Subcutaneous preadipocyte (primary cell): ENCODE measurements at places on chromosomes 7 and 10. TPM values are rescaled to one million over a fixed set of nuclear protein-coding genes. Genes with fewer than 3 reads are reported as not detected.

LIPJ gene
- total RNA-seq, result 0.73 TPM in 1 of 2 replicates, not detected in the other

COX19 gene
- total RNA-seq, result 6.2 and 9.8 TPM in 2 replicates

TBXAS1 gene
- 3.3 and 4.0 TPM in 2 replicates for total RNA-seq

AKR1C8 gene
- total RNA-seq, result not detected in 2 replicates

ANKRD1 gene
- 0.20 TPM in 1 of 2 replicates, not detected in the other for total RNA-seq

GSTO2 gene
- 0.73 and 0.98 TPM in 2 replicates for total RNA-seq

TEX36 gene
- not detected in 2 replicates for total RNA-seq

JCAD gene
- 2.7 and 5.5 TPM in 2 replicates for total RNA-seq

SLC26A3 gene
- not detected in 2 replicates for total RNA-seq

ASZ1 gene
- not detected in 2 replicates for total RNA-seq

TMEM236 gene
- under 0.01 TPM in 2 replicates for total RNA-seq

OR2A5 gene
- total RNA-seq, result not detected in 2 replicates

TMEM178B gene
- under 0.01 and 0.73 TPM in 2 replicates for total RNA-seq

PRDX3 gene
- total RNA-seq, result 145 and 149 TPM in 2 replicates

CCDC172 gene
- total RNA-seq, result not detected in 2 replicates

CTAGE15 gene
- total RNA-seq, result not detected in 2 replicates

AQP1 gene
- 1.6 and 11.4 TPM in 2 replicates for total RNA-seq

ZCWPW1 gene
- total RNA-seq, result 0.59 and 1.5 TPM in 2 replicates

ZNF212 gene
- 4.4 and 4.5 TPM in 2 replicates for total RNA-seq

PTPRE gene
- total RNA-seq, result 1.2 and 2.9 TPM in 2 replicates

MOGAT3 gene
- not detected in 2 replicates for total RNA-seq

FAM13C gene
- 0.20 TPM in 1 of 2 replicates, not detected in the other for total RNA-seq

SPACDR gene
- total RNA-seq, result 0.37 and 0.78 TPM in 2 replicates

GALNT11 gene
- total RNA-seq, result 35.2 and 48.9 TPM in 2 replicates

CHST15 gene
- total RNA-seq, result 3.3 and 10.7 TPM in 2 replicates

NKX1-2 gene
- total RNA-seq, result not detected in 2 replicates

DNAH11 gene
- total RNA-seq, result under 0.01 and 0.37 TPM in 2 replicates

CARD11 gene
- 0.20 TPM in 1 of 2 replicates, not detected in the other for total RNA-seq

DLX6 gene
- total RNA-seq, result not detected in 2 replicates

OR9A2 gene
- not detected in 2 replicates for total RNA-seq

PDLIM1 gene
- 9.9 and 11.7 TPM in 2 replicates for total RNA-seq

PRPS1L1 gene
- not detected in 2 replicates for total RNA-seq

SLC13A1 gene
- total RNA-seq, result not detected in 2 replicates

DOCK4 gene
- 8.1 and 36.6 TPM in 2 replicates for total RNA-seq

PTN gene
- total RNA-seq, result 0.20 and 0.37 TPM in 2 replicates

GIMAP1 gene
- not detected in 2 replicates for total RNA-seq

CUBN gene
- total RNA-seq, result 2.5 and 2.9 TPM in 2 replicates

RBM20 gene
- total RNA-seq, result not detected in 2 replicates

INA gene
- 0.37 and 1.2 TPM in 2 replicates for total RNA-seq

TSPAN15 gene
- 0.20 and 0.73 TPM in 2 replicates for total RNA-seq

LGI1 gene
- not detected in 2 replicates for total RNA-seq

MPLKIP gene
- 7.0 and 7.7 TPM in 2 replicates for total RNA-seq

ITGA8 gene
- total RNA-seq, result not detected in 2 replicates

SDK1 gene
- total RNA-seq, result 1.6 and 3.7 TPM in 2 replicates

PAX4 gene
- total RNA-seq, result not detected in 2 replicates
